Esophagus squamous epithelium (tissue), 5 donors: ENCODE measurements at places on chromosomes 6 and 20.

DNA sequence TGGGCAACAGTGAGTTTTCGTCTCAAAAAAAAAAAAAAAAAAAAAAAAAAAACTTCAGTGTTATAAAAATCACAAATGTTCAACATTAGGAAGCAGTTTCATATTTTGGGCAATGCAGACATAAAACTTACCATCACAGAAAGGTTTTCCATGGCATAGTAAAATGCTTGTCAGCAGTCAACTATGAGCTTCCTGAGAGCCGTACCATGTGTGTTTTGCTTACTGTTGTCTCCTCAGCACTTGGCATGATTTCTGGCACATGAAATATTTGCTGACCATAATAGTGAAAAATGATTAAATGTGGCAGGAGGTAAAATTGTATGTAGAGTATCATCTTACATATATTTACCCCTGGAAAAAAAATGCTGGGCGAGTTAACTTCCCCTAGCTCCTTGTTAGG, 237.5 kb upstream of the SLC35B3 start:
- no peak for DNase-seq

- no peak for DNase-seq
Measured at GRCh38 chr20:37803438-37804307, 99.3 kb upstream of the VSTM2L start.

- no peak for DNase-seq
Measured at GRCh38 chr6:115442323-115442722, 618.4 kb downstream of the FRK start.

GRCh38 chr6:75484535-75484934, 9.1 kb downstream of the FILIP1 start:
- DNase-seq, result no peak

DNA sequence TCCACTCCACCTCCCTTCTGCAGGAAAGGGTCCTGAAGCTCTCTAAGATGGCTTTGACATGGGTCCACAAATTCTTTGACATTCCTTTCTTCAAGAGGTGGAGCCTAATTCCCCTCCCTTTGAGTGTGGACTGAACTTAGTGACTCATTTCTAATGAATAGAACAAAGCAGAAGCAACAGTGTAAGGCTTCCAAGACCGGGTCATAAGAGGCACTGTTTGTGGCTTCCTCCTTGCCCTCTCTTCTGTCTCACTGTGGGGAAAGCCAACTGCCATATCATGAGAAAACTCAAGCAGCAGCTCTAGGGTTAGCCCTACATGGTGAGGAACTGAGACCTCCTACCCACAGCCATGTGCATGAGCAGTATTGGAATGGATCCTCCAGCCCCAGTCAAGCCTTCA, 5.9 kb upstream of the CDK5RAP1 start:
- no peak for DNase-seq

GRCh38 chr6:125968493-125968892, 11.9 kb downstream of the HINT3 start:
- no peak for DNase-seq

GRCh38 chr6:34130862-34131261, 15.0 kb downstream of the GRM4 start:
- DNase-seq, result no peak

- DNase-seq, result no peak
Measured at GRCh38 chr6:56803594-56803993, 151.3 kb upstream of the BEND6 start.

DNA sequence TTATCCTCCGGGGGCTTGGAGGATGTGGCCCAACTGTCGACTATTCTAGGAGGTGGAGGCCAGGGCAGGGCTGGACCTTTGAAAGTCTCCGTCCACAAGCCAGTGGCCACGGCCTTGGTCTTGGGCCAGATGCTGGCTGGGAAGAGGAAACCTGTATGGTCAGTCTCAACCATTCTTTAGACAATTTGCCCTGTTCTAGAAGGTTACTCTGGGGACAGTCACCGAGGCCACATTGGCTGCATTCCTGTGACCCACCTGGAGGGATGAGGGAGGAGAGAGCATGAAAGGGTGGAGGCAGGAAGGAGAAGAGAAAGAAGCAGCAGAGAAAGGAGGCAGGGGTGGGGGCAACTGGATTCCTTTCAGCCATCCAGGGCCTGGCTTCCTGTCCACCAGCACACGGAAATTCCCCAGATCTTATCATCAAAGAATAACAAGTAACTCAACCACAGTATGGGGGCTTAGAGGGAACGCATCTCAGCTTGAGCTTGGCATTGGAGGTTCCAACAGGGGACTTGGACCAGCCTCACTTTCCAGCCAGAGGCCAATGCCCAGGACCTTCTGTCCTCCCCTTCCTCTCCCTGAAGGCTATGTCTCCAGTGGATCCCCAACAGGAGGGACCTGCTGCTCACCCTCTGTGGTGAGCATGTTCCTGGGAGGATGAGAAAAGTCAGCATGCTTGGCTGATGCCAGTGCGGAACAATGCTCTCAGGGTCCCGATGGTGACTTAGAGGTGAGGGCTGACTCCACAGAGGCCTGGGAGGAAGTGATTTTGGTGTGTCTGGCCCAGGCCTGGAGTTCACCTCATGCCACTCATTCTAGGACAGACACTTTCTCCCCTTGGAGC, 30.4 kb downstream of the TGM2 start:
- no peak for DNase-seq

GRCh38 chr20:56409956-56410355, 2.1 kb upstream of the CASS4 start:
- no peak for DNase-seq

GRCh38 chr20:31670371-31671228, 32.9 kb downstream of the COX4I2 start:
- no peak for DNase-seq

- DNase-seq, result no peak
Measured at GRCh38 chr20:4625687-4626086, 96.0 kb upstream of the PRND start.

GRCh38 chr20:3614466-3614865, 48.7 kb downstream of the GFRA4 start:
- DNase-seq, result no peak

GRCh38 chr6:104484626-104485025, 375.1 kb downstream of the HACE1 start:
- no peak for DNase-seq

- no peak for DNase-seq
Measured at GRCh38 chr6:9620263-9620662, 794.6 kb downstream of the TFAP2A start.

DNA sequence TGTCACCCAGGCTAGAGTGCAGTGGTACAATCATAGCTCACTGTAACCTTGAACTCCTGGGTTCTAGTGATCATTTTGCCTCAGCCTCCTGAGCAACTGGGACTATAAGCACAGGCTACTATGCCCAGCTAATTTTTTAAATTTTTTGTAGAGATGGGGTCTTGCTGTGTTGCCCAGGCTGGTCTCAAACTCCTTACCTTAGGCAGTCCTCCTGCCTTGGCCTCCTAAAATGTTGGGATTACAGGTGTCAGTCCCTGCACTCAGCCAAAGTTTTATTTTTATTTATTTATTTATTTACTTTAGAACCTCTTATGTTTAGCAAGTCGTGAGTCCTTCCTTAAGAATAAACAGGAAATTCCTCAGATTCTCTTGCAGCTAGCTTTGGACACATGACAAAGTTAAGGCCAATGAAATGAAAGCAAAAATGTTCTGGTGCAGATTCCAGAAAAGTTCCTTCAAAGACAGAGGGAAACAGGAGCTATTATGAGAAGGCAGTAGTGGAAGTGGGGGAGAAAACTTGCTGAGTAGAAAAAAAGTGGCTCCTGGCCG, 19.1 kb downstream of the PIM1 start:
- no peak for DNase-seq

GRCh38 chr20:41005361-41005729, 23.3 kb upstream of the TOP1 start:
- peak; percentile 40 for DNase-seq

GRCh38 chr6:145819994-145820393, 5.4 kb upstream of the FBXO30 start:
- DNase-seq, result no peak

- DNase-seq, result no peak
Measured at GRCh38 chr6:88983532-88983931, 20.1 kb upstream of the RNGTT start.

DNA sequence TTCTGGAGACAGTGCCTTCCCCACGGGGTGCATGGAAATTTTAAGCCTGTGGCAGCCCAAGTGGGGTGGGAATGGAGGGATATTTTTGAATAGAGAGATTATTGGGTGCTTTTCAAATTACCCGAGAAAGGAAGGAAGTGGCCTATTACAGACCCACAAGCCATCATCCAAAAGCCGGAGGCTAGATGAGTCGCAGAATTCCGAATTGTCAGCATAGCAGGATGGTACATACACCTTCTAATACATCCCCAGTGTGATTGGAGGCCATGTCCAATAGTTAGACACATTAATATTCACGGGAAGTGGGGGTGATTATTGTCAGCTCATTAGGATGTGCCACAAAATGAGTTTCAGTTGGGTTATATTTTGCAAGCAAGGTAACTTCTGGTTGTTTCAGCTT, 133.0 kb downstream of the FIG4 start:
- DNase-seq, result no peak

GRCh38 chr6:41536795-41537758, 9.1 kb upstream of the FOXP4 start:
- DNase-seq, result no peak

DNA sequence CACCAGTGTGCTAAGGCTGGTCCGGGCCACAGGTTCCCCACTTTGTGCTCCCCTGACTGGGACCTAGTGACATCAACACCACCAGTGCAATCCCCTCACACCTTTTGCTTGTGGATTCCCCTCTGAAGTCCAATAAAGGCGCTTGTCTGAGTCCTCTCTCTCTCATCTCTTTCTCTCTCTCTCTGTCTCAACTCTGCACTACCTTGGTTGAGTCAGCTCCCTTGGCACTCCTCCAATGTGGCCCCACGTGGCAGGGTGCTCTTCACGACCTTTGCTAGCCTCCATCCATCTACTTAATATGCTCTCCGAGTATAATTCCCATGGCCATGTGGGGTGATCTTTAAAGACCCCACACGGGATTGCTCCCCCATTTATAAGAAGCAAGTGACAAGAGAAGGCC, 385.0 kb downstream of the CD83 start:
- DNase-seq, result no peak

GRCh38 chr6:144264270-144265060, 20.7 kb upstream of the UTRN start:
- no peak for DNase-seq

GRCh38 chr20:31680286-31681127, 42.2 kb downstream of the BCL2L1 start:
- no peak for DNase-seq

DNA sequence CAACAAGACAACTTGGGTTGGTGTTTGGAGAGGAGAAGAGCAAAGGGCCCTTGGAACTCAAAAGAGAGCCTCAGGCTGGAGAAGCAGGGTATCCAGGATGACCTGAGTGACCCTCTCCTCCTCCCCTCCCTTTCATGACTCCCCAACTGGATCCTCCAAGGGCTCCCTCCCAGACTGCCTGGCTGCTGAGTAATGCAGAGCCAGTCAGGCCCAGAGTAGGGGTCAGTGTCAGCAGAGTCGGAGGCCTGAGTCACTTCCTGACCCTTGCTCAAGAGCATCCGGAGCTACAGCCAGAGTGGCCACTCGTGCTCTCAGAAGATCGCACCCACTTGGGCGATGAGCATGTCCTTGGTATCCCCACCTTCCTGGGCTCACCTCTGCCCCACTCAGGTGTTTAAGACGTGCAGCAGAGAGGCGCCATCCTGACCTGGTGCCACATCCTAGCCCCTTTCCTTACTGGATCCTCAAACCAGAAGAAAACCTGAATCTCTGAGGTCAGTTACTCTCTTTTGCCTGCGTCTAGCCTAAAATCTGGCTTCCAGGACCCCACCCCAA, 2.8 kb upstream of the MAPK13 start:
- no peak for DNase-seq

GRCh38 chr20:43937591-43937990, 22.9 kb downstream of the TOX2 start:
- DNase-seq, result no peak

- no peak for DNase-seq
Measured at GRCh38 chr20:62136283-62137091, 6.7 kb downstream of the PSMA7 start.

GRCh38 chr20:58661598-58662473, 10.8 kb downstream of the STX16 start:
- no peak for DNase-seq

GRCh38 chr6:145895802-145896201, 68.4 kb downstream of the SHPRH start:
- DNase-seq, result no peak

GRCh38 chr6:130716466-130716865, 110.7 kb upstream of the SMLR1 start:
- DNase-seq, result no peak

DNA sequence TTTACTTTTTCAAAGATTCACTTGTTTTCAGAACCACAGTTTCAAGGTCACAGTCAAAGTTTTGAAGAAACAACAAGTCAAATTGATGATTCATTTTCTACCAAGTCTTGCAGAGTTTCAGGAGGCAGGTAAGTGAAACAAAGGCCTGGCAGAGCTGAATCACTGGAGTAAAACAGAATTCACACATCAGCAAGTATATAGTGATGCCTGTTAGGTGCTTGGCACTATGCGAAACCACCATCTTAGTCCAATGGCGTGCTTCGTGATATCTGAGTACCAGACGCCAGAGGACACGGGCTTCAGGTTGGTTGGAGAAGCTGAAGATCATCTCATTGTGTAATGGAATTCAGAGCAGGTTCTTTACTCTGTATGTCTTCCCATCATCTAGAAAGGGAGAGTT, 75.9 kb downstream of the RTN4IP1 start:
- DNase-seq, result no peak

GRCh38 chr6:75201021-75201420, 4.8 kb downstream of the COL12A1 start:
- DNase-seq, result no peak

DNA sequence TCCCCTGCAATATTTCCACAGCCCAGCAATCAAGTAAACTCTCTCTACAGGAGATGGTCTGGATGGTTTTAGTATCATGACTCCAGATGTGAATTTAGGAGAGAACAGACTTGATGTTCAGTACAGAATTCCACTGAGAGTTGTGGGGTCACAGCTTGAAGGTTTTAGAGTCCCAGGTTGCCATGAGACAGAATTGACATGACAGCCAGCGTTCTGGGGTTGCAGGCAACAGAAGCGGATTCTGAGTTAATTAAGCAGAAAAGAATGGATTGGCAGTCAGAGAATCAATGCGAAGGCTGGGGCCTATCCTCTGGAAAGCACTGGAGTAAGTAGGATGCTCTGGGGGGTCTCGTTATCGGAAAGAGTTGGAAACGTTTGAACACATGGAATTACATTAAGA, 2.4 kb upstream of the KIAA1755 start:
- DNase-seq, result no peak

DNA sequence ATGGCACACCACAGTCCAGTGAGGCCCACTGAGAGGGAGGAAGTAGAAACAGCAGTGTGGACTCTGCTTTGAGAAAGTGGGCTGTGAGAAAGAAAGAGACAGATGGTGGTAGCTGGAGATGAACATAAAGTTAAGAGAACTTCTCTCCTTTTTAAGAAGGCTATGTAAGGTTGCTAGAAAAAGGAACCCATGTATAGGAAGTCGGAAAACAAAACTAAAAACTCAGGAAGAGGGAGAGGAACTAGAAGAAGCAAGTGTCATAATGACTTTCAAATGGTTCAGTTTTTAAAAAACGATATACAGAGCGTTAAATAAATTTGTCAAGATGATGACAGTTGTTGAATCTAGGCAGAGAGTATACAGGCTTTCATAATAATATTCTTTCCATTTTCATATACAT, 25.4 kb upstream of the GMNN start:
- no peak for DNase-seq
